ENCODE measurements at places on chromosomes 3 and 15.

DNA sequence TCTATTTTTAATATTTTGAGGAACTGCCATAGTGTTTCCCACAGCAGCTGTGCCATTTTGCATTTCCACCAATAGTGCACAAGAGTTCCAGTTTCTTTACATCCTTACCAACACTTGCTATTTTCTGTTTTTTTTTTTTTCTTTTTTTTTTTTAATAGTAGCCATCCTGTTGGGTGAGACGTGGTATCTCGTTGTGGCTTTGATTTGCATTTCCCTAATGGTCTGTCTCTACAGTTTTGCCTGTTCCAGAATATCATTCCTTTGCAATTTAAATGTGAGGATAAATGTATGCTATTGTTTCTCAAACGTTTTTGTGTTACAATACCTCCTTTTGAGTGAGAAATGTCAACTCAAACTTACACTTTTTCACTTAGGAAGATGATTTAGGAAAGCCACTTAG, 22.4 kb downstream of the RCN2 start:
- DNase-seq: no peak

GRCh38 chr3:29889215-29889614, 608.3 kb downstream of the RBMS3 start:
- DNase-seq: no peak

GRCh38 chr3:16064642-16065414, 109.7 kb upstream of the GALNT15 start:
- DNase-seq: no peak

GRCh38 chr15:40855706-40856234, 11.9 kb downstream of the SPINT1 start:
- DNase-seq: no peak

GRCh38 chr15:59413577-59413976, 24.4 kb upstream of the FAM81A start:
- DNase-seq: no peak

DNA sequence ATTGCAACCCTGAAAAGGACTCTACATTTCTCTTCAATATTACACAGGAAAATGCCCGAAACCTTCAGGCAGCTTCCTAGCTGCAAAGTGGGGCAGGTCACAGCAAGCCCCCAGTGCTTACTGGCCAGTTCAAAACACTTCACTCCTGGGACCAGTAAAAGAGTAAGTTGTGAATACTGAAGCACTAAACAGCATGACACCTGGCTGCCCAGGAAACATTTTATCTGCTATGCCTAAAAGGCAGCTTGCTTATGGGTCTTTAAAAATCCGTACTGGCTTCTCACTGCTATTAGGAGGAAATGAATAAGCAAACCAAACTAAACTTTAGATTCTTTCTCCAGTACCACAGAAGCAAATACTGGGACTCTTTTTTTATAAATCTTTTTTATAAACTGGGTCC, 457.9 kb upstream of the ALCAM start:
- DNase-seq: peak; percentile 66

DNA sequence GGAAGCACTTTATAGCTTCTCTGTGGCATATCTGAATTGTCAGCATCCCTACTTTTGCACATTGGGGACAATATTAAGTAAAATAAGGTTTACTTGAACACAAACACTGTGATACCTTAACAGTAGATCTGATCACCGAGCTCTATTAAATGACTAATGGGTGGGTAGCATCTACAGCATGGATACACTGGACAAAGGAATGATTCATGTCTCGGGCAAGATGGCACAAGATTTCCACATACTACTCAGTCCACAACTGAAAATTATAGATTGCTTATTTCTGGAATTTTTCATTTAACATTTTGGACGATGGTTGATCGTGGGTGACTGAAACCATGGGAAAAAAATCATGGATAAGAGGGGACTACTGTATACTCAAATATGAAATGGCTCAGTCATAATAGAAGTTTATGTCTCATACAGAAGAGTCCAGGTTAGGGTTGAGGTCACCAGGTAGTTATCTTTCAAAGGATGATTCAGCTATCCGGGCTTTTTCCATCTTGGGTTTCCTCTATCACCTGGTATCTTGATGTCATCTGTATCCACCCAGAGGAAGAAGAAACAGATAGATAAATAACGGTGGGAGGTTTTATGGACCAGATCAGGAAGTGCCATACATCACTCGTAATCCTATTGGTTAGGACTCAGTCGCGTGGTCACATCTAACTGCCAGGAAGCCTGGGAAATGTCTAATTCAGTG, 320.0 kb upstream of the RARB start:
- DNase-seq: no peak

DNA sequence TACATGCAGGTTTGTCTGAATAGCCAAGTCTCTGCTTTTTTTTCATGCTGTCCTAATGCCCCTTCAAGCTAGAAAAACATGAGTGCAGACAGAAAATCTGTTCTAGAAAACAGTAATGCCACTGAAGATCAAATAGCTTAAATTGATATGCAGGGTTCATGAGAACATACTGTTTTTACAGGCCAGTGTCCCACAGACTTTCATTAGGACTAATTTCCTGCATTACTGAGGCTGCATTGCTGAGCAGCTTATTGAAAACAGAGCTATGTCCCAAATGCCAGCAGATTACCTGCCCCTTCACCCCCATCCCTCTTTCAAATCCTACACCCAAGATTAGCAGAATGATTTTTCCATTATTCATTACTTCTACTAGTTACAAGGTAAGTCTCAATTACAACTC, 665 bp downstream of the TM4SF18 start:
- no peak for DNase-seq

GRCh38 chr3:143329567-143330211, 210.1 kb downstream of the CHST2 start:
- DNase-seq: no peak

DNA sequence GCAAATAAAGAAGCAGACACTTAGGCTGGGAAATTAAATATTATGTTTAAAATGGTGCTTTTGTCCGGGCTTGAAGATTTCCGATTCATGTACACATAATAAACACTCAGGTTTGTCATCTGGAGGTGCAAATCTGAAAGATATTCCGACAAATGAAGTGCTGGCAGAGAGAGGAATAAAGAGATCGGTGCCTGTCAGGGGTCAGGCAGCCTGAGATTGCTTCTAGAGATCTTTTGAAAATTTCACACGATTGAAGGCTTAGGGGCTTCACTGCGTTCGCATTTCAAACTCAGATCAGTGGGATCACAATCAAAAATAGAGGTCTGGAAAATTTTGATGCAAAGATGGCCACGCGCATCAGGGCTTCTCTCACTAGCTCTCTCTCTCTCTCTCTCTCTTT, 33.2 kb downstream of the NR2F2 start:
- no peak for DNase-seq

- DNase-seq: no peak
These were observed 844.9 kb upstream of the ALCAM start for GRCh38 chr3:104521606-104522336.

- no peak for DNase-seq
These were observed 120.1 kb downstream of the VGLL4 start for GRCh38 chr3:11523572-11524101.

DNA sequence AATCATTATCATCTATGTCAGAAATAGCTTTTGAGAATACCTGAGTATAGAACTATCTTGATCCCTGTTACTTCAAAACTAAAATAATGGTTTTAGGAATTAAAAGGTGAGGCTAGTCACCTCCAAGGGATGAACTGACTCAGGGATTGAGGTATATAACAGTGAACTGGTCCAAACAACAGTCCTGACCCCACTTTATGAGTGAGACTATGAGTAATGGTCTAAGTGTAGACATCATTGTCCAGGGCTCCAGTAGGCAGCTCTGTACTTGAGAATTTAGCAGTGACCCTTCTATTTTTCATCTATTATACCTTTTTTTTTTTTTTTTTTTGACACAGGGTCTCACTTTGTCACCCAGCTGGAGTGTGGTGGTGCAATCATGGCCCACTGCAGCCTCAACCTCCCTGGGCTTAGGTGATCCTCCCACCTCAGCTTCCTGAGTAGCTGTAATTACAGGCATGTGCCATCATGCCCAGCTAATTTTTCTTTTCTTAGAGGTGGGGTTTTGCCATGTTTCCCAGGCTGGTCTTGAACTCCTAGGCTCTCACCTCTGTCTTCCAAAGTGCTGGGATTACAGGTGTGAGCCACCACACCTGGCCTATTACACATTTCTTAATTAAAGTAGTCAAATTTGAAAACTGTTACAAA, 36.3 kb downstream of the MLH1 start:
- no peak for DNase-seq

DNA sequence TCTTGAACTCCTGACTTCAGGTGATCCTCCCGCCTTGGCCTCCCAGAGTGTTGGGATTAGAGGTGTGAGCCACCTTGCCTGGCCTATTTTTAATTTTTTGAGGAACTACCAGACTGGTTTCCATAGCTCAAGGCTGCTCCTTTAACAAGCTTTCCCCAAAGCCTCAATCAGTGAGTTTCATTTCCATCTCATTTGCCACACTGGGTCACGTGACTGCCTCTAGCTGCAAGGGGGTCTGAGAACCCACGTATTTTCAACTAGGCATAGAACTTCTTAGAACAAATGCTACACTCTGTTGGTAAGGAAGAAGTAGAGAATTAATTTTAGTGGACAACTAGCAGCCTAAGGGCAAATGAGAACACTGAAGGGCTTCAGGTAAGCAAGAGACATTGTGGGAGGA, 3.1 kb upstream of the CD276 start:
- DNase-seq: no peak

DNA sequence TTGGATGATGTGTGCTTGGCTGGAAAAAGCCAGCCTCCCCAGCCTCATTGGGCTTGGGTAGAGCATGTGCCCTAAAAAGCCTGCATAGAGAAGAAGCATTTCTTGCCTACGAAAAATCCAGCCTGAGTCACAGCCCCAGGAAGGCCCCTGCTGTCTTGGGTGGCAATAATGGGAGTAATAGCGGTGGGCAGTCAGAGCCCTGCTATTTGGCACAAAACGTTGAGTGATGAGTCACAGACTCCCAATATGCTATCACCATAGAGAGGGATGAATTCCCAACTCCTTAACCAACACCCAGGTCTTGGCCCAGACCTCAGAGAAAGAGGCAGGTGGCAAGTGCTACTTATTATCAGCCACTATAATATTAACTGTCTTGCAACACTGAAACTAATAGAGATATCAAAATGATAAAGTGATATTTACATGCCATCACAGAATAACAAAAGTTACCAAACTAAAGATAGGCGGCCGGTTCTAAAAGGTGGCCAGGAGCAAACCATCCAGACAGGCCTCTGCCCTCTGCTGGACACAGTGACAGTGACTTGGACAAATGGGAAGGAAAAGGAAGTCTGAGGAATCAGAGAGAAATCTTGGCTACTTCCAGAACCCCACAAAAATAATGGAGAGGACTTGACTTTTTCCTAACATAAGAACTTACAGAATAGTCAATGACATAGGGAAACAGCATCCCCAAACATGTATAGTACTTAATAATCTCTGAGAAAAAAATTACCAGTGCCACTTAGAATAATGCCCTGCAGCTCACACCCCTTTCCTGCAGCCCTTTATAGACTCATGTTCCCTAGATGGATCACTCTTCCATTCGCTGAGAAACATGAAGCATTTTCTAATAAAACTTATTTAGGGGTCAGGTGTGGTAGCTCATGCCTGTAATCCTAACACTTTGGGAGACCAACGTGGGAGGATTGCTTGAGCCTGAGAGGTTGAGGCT, 51.9 kb upstream of the MUC13 start:
- no peak for DNase-seq

- no peak for DNase-seq
These were observed 92.3 kb downstream of the TCF12 start for GRCh38 chr15:57010724-57011123.

GRCh38 chr3:59339818-59340217, 290.0 kb upstream of the CFAP20DC start:
- no peak for DNase-seq

GRCh38 chr15:31537770-31538592, 211.3 kb downstream of the KLF13 start:
- no peak for DNase-seq

DNA sequence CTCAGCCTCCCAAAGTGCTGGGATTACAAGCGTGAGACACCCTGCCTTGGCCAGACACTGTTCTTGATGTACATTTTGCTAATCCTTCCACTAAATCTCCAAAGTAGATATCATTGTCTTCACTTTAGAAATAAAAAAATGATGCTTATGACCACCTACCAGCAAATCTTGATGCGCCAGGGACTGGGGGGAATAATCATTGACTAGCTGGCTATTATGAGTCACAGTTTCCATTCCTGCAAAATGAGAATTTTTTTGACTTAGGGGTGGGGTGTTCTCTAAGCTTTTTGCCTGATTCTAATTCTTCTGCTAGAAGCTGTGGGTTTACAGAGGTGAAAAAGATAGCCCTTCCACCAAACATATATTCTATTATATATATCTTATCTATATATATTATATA, 17.1 kb upstream of the RFC4 start:
- DNase-seq: no peak

GRCh38 chr3:16322189-16322588, 57.2 kb downstream of the OXNAD1 start:
- no peak for DNase-seq

DNA sequence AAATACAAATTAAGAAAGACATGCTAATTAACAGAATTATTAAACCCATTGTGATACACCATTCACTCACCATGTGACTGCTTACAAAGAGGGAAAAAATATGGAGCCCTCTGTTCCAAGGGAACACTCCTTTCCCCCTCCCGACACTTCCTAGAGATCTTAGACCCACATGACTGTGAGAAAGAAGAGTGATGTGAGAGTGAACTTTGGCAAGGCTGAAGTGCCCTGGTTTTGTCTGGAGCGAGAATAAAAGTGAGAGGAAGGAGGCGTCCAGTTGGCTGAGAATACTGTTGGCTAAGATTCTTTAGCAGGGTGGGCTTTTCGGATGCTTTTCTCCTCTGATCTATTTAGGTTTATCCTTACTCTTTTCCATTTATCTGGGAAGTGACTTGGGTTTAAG, 14.1 kb downstream of the CHL1 start:
- DNase-seq: no peak

- no peak for DNase-seq
These were observed 96.9 kb upstream of the STRIT1 start for GRCh38 chr3:155390351-155390750.

- DNase-seq: no peak
These were observed 185.9 kb downstream of the GREM1 start for GRCh38 chr15:32903591-32904290.

DNA sequence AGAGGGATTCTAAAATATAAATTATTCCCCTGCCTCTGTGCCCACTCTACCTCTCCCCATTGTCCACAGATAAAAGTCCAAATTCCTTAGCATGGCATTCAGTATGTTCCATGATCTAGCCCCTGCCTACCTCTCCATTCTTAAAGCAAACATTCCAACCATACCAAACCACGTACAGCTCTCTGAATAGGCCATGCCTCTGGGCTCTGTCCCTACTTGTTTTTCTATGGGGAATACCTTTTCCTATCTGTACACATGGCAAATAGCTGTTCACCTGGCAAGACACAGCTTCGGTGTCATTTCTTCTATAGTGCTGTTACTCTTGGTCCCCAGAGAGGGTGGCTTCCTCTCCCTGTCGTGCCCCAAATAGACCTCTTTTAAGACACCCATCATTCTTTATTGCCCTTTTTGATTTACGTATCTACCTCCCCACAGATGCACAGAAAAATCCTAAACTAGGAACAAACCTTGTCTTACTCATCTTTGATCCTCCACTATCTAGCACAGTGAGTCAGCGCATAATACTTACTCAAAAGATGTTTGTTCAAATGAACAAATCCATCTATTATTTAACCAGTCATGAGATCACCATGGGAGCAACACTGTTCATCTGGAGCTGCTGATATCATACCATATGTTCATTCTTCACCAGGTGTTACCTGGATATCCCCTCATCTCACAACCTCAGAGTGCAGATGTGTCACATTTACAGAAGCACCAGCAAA, 329.8 kb downstream of the THSD4 start:
- no peak for DNase-seq

Data from NCI-H1092 treated with DMSO at 0.1 percent for 48 hours (cell line).